Neural progenitor cell (in vitro differentiated cells): ENCODE measurements at places on chromosomes 7 and 10. TPM values are rescaled to one million over a fixed set of nuclear protein-coding genes. Genes with fewer than 3 reads are reported as not detected.

- no peak overlapping the region for H3K4me3 ChIP-seq
- H3K36me3 ChIP-seq = no peaks in the 10 kb centered on the region
- H3K27ac ChIP-seq = no peak overlapping the region
- no peaks in the 10 kb centered on the region for H3K4me1 ChIP-seq
- no peaks in the 10 kb centered on the region for H3K27me3 ChIP-seq
- no peak for DNase-seq
These were observed 37.0 kb upstream of the RHOBTB1 start for GRCh38 chr10:60980997-60981396.

DNA sequence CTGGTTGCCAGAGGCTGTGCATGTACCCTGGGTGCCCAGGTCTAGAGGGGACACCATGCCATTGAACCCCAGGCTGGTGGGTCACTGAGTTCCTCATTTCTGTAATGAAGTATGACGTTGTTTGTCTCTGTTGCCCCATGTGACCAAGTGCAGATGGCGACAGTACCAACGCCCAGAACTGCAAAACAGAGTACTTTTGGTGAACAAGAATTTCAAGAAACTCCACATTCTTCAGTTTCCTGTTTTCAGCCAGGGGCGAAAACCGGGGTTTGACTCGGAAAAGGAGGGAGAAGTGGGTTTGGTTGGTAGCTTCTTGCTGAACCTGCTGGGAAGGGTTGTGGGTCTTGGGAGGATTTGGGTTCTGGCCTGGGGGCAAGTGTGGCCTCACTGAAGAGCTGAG is 18.2 kb downstream of the CYP17A1 start:
- no peaks in the 10 kb centered on the region for H3K36me3 ChIP-seq
- DNase-seq = no peak
- no peak overlapping the region for H3K4me3 ChIP-seq
- no peaks in the 10 kb centered on the region for H3K27me3 ChIP-seq
- no peaks in the 10 kb centered on the region for H3K4me1 ChIP-seq
- H3K27ac ChIP-seq = no peak overlapping the region

TECTB gene
- not detected in 2 replicates for total RNA-seq

GRCh38 chr10:99285881-99286280 is 43.3 kb upstream of the CNNM1 start:
- no peaks in the 10 kb centered on the region for H3K4me1 ChIP-seq
- no peak overlapping the region for H3K4me3 ChIP-seq
- DNase-seq = no peak
- no peaks in the 10 kb centered on the region for H3K27me3 ChIP-seq

RSBN1L gene
- 18.4 and 25.0 TPM in 2 replicates for total RNA-seq
